ENCODE measurements at places on chromosomes 1 and 21. TPM values are rescaled to one million over a fixed set of nuclear protein-coding genes. Genes with fewer than 3 reads are reported as not detected.

DNA sequence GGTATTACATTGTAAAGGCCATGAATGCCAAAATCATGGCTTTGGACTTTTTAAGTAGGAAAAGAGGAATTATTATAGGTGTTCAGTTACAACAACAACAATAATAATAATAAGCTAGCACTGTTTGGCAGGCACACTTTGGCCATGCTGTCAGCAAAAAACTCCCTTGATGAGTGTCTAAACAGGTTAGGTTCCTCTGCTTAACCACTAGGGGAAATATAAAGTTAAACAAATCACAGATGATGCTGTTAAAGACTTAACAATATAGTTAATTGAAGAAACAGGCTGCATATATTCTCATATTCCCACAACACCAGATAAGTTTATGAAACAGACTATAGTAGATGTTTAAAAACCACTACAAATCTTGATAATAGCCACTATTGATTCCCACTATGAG is 46.4 kb downstream of the RGS21 start:
- H3K4me3 ChIP-seq: no peak overlapping the region
- no peaks in the 10 kb centered on the region for H3K4me1 ChIP-seq
- no peaks in the 10 kb centered on the region for H3K36me3 ChIP-seq
- no peak overlapping the region for H3K27ac ChIP-seq
- no peak for DNase-seq

DNA sequence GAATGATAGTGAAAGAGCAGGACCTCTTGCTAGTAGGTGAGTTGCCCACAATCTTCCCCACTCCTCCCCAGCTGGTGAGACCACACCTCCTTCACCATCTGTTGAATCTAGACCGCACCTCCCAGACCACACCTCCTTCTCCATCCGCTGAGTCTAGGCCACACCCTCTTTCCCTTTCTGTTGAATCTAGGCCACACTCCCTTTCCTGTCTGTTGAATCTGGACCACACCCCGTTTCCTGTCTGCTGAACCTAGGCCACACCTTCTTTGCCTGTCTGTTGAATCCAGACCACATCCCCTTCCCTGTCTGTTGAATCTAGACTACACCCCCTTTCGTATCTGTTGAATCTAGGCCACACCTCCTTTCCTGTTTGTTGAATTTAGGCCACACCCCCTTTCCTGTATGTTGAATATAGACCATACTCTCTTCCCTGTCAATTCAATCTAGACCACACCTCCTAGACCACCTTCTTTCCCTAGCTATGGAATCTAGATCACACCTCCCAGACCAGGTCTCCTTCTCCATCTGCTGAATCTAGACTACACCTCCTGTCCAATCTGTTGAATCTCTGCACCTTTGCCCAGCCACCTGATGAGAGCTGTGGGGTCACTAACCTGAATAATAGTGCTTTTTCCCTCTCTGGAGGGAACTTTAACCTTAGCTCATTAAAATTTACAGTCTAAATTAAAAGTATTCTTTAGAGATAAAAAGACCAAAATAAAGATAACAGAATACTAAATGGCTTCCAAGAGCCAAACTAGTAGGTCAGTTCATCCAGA is 116.3 kb downstream of the DAB1 start:
- DNase-seq: no peak
- H3K4me3 ChIP-seq: no peak overlapping the region

The TDRD5 gene
- not detected for polyA plus RNA-seq

The CASZ1 gene
- 3.4 TPM for polyA plus RNA-seq

- H3K36me3 ChIP-seq: no peaks in the 10 kb centered on the region
- H3K27me3 ChIP-seq: no peaks in the 10 kb centered on the region
- H3K27ac ChIP-seq: peak overlapping the region; percentile 38
- peak overlapping the region; percentile 86 for H3K4me3 ChIP-seq
- no peak for DNase-seq
Measured at GRCh38 chr1:11013160-11013531, 692 bp downstream of the TARDBP start.

- no peaks in the 10 kb centered on the region for H3K27me3 ChIP-seq
- no peaks in the 10 kb centered on the region for H3K36me3 ChIP-seq
- no peaks in the 10 kb centered on the region for H3K4me1 ChIP-seq
- DNase-seq: no peak
Measured at GRCh38 chr1:29361686-29362085, 125.4 kb downstream of the PTPRU start.

The LAMB3 gene
- polyA plus RNA-seq: 5.2 TPM

The SLC9C2 gene
- polyA plus RNA-seq: not detected

The AK4 gene
- polyA plus RNA-seq: 5.2 TPM

DNA sequence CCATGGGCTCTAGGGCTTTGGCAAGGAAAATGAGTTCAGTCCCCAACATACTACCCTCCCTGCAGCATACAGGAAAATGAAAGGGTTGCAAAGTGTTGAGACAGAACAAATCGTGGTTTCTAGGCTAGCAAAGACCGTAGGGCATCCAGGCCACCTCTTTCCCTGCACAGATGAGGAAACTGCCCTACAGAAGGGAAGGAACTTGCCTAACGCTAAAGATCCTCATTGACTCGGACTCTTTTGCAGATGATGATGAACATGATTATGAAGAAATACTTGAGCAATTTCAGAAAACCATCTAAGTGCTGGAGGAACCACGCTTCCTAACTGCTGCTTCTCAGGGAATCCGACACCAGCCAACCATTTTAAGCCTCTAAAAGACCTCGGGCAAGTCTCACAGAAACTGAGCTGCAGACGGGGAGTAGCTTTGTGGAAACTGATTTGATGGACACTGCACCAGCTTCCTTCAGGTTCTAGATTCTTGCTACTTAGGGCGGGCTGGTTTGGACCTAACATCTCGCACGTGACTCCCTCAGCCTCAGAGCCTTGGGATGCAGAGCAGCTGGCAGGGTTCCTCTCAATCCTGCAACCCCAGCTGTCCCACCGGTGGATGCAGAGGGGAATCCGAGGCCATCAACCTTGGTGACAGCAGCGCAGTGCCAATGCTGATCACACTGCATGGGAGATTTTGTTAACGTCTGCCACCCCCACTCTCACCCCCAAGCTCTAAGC is 13.4 kb downstream of the THEMIS2 start:
- H3K4me3 ChIP-seq: no peak overlapping the region
- no peaks in the 10 kb centered on the region for H3K36me3 ChIP-seq
- H3K27ac ChIP-seq: no peak overlapping the region
- H3K4me1 ChIP-seq: no peaks in the 10 kb centered on the region
- no peak for DNase-seq

The LMOD1 gene
- 368 TPM for polyA plus RNA-seq

GRCh38 chr1:67705735-67706453 is 20.9 kb downstream of the GADD45A start:
- H3K27me3 ChIP-seq: no peaks in the 10 kb centered on the region
- H3K36me3 ChIP-seq: no peaks in the 10 kb centered on the region
- H3K4me3 ChIP-seq: no peak overlapping the region

GRCh38 chr1:159429074-159429861 is 2.7 kb upstream of the OR10J4 start:
- no peaks in the 10 kb centered on the region for H3K36me3 ChIP-seq
- no peaks in the 10 kb centered on the region for H3K4me1 ChIP-seq
- no peaks in the 10 kb centered on the region for H3K27me3 ChIP-seq

The SYCP1 gene
- polyA plus RNA-seq: not detected

The FAM151A gene
- 0.08 TPM for polyA plus RNA-seq

- peak overlapping the region; percentile 99 for H3K27ac ChIP-seq
- no peaks in the 10 kb centered on the region for H3K36me3 ChIP-seq
- no peaks in the 10 kb centered on the region for H3K27me3 ChIP-seq
- peak overlapping the region; percentile 97 for H3K4me3 ChIP-seq
- peak; percentile 75 for DNase-seq
Measured at GRCh38 chr1:22053017-22053860, 730 bp downstream of the CDC42 start.

The KCNK2 gene
- not detected for polyA plus RNA-seq

The C1QB gene
- 84.7 TPM for polyA plus RNA-seq

GRCh38 chr1:202564958-202565495 is 145.2 kb downstream of the SYT2 start:
- no peak overlapping the region for H3K4me3 ChIP-seq
- H3K27me3 ChIP-seq: no peaks in the 10 kb centered on the region
- H3K36me3 ChIP-seq: peaks cover 16% of the 10 kb centered on the region
- H3K27ac ChIP-seq: peak overlapping the region; percentile 82

The HSF2BP gene
- polyA plus RNA-seq: not detected

DNA sequence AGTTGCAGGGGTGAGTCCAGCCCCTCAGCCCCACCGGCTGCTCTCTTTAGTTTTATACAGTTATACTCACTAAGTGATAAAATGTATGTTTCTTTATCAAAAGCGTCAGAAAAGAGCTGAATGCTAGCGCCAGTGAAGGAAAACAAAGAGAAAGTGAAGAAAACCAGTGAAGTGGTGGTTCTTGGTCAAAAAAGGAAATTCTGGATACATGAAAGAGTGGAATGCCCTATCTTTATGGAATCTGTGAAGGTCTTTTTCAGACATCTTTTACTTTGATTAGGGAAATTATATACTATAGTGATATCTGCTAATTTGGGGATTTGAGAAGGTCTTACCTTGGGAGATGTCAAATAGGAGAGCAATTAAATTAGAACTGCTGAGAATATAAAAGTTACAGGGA is 41.3 kb downstream of the GPR3 start:
- H3K27ac ChIP-seq: no peak overlapping the region
- H3K4me1 ChIP-seq: peaks cover 27% of the 10 kb centered on the region
- no peak overlapping the region for H3K4me3 ChIP-seq

The CRYAA gene
- not detected for polyA plus RNA-seq

- no peak overlapping the region for H3K4me3 ChIP-seq
- peak; percentile 37 for DNase-seq
- no peaks in the 10 kb centered on the region for H3K36me3 ChIP-seq
- no peaks in the 10 kb centered on the region for H3K4me1 ChIP-seq
Measured at GRCh38 chr1:201317551-201317950, 34.2 kb downstream of the PKP1 start.

The PROX1 gene
- polyA plus RNA-seq: not detected
